Fibroblast of upper back skin (primary cell): ENCODE measurements at places on chromosomes 5 and 9.

GRCh38 chr9:26329974-26330373 is 562.6 kb downstream of the CAAP1 start:
- no peak for DNase-seq

- no peak for DNase-seq
Observed at GRCh38 chr9:128121924-128122808, 5.4 kb downstream of the PTGES2 start.

DNA sequence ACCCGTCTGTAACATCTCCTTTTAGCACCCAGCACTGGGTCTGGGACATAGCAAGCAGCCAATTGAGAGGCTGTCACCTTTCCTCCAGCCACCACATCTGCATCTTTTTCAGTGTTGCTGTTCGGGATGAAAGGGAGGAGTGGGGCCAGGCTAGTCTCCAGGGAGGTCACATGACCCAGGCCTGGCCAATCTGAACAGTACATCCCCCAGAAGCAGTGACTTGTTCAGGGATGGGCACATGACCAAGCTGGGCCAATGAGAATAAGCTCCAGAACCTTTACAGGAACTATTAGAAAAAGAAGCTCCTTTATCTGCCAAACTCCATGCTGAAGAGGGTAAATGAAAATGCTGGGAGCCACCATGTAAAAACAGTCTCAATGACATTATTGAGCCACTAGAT is 359.0 kb downstream of the SLIT3 start:
- DNase-seq, result no peak

GRCh38 chr9:21686738-21687137 is 115.7 kb upstream of the MTAP start:
- no peak for DNase-seq

DNA sequence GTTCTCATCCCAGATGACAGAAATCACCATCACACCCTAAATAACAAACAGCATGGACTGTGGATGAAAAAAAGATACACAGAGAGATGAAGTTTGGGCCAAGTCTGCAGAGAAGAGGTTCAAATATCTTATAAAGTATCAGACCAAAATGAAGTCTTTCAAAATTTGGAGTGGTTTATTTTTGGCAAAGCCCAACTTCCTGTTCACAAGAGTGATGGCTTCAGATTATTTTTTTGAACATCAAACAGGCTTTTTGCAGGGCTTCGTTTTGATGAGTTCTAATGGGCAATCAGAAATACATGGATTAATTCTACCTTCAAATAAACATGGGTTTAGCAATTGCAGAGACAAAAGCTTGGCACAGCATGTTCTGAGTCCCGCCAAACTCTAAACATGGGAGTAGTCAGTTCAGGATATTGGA is 378.2 kb upstream of the RPS23 start:
- no peak for DNase-seq

GRCh38 chr5:160643616-160644240 is 208.3 kb downstream of the ATP10B start:
- DNase-seq, result no peak

- no peak for DNase-seq
Observed at GRCh38 chr5:160496334-160496733, 74.7 kb downstream of the PTTG1 start.

DNA sequence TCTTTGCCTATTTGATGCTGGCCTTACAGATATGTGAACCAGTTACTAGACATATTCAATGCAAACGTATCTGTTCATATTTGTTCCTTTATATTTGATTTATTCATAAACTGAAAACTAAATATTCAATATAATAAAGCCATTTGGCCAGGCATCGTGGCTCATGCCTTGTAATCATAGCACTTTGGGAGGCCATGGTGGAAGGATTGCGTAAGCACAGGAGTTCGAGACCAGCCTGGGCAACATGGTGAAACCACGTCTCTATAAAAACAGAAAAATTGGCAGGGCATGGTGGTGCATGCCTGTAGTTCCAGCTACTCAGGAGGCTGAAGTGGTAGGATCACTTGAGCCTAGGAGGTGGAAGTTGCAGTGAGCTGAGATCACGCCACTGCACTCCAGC is 49.2 kb upstream of the CTNNAL1 start:
- no peak for DNase-seq

DNA sequence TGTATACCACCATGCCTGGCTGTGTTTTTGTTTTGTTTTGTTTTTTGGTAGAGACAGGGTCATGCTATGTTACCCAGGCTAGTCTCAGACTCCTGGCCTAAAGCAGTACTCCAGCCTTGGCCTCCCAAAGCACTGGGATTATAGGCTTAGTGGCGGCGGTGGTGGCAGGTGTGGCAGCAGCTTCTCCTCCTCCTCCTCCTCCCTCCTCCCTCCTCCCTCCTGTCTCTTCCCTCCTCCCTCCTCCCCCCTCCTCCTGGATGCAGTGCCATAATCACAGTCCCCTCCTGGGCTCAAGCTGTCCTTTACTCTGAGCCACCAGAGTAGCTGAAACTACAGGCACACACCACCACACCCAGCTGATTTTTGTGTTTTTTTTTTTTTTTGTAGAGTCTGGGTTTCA is 71.2 kb downstream of the UHRF2 start:
- no peak for DNase-seq

DNA sequence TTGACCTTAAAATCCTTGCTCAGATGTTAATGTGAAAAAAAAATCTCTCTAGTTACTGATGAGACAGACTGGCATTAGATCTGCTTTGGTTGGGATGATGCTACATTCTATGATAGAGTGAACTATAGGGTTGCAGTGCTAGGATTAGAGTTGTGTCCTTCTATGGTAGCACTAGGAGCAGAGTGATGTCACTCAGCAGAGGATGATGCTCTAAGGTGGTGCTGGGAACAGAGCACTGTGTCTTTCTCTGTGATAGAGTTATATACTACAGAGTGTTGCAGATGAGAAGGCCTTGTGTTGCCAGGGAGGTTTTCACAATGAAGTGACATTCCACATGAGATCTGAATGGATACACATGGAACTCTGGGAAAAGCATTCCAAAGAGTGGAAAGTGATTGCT is 462.3 kb downstream of the CDH12 start:
- no peak for DNase-seq

DNA sequence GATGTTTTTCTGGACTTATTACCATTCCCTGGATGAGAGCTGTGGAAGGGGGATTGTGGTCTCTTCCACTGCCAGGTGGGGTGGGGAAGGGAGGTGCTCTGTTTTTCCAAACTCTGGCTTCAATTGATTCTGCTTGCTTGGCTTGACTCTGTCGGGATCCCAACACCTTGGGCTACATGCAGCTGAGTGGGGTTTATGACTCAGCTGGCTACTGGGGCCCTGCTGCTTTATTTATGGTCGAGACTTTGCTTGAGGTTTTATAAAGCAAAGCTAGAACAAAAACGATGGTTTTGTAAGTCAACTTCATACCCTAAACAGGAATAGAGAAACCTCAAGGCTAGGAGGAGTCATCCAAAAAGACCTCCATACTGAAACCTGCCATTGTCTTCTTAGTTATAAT is 76.3 kb downstream of the AOPEP start:
- peak; percentile 85 for DNase-seq

GRCh38 chr5:65327582-65327981 is 154.1 kb downstream of the ADAMTS6 start:
- DNase-seq, result peak; percentile 46

DNA sequence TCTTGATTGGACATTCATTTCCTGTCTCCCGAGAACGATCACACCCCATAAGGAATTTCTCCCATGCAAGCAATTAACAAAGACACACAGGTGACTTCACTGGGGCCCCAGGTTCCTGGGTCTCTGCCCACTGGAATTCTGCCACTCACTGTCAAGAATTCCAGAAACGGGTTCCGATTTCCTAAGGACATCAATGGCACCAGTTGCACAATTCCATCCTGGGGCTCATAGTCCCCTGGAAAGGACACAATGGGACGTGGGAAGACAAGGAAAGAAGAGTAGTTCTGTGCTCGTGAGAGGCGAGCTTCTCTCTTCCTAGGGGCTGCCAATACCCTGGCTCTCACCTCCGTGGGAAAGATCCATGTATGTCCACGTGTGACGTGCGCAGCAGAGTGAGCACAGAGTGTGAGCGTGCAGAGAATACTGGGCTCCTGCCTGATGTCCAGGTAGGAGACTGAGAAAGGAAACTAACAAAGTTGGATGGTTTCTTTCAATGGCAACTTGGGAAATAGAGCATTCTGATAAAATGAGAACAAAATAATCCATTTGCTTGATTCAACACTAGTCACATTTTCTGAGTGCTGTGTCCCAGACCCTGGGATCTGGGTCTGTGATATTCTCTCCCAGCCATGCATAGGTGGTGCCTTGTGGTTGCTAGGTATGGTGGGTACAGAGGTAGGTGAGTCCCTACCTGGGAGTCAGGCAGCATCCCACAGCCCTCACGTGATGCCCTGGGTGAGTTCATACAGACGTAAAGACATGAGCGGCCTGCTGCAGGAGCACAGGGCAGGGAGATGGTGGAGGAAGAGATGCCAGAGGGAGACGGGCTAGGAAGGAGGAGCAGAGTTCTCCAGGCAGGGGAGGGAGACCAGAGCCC is 159.8 kb downstream of the COL23A1 start:
- no peak for DNase-seq

DNA sequence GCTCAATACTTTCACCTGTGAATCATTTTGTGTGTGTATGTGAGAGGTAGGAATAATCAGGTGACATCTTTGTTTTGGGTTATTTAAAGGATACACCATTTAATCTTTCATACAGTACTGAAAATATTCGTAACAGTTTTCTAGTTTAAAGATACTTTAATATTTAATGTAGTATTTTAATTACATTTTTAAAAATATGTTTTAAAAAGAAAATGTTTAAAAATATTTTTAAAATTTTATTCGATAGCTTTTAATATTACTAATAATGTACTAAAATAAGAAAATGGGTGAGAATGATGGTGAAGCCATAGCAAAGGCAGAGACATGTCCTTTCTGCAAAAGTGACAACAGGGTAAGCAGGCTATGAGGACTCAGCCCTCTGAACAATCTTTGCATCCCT is 56.3 kb upstream of the MEF2C start:
- DNase-seq, result no peak
